Activated T-cell treated with anti-CD3 and anti-CD28 coated beads for 1 hour (primary cell): ENCODE measurements at places on chromosomes 7 and 10.

GRCh38 chr10:116237970-116238369 is 35.0 kb downstream of the GFRA1 start:
- no peak for DNase-seq

- no peak for DNase-seq
These were observed 456.4 kb upstream of the PFKP start for GRCh38 chr10:2610946-2611345.

GRCh38 chr10:100502926-100503494 is 16.7 kb downstream of the SEC31B start:
- DNase-seq: no peak

DNA sequence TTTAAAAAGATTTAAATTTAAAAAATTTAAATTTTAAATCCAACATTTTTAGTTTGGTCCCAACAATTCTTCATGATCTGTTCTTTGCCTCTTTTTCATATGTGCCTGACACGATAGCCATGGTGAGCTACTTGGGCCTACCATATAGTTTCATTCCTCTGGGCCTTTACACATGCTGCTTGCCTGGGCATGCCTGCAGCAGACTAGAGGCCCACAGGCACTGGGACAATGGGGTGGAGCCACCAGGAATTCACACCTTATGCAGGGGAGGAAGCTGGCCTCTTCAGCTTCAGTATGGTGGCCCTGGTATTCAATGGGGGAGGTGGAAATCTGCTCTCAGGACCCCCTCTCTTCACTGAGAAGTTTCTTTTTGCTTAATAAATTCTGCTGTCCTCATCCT is 37.8 kb upstream of the ZNF365 start:
- DNase-seq: no peak

- no peak for DNase-seq
These were observed 86.4 kb downstream of the NKX6-2 start for GRCh38 chr10:132699411-132700155.

GRCh38 chr7:106658316-106659165 is 2.4 kb downstream of the CCDC71L start:
- DNase-seq: no peak

- no peak for DNase-seq
These were observed 100.3 kb downstream of the TRRAP start for GRCh38 chr7:98978672-98979071.

DNA sequence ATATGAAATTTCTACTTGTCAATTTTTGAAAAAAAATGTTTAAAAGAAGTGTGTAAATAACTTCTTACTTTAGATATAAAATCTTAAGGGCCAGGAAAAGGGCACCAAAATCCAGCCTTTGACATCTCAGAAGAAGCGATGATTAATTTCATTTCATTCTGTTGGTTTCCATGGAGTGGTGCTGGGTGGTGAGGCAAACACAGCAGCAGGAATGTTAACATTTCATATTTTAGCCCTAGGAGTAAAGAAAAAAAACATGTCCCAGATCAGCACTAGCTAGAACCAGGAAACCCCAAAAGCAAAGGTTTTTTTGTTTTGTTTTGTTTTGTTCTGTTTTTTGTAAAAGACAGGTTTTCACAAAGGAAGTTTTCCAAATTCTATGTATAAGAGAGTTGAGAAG is 298.8 kb upstream of the C7orf33 start:
- no peak for DNase-seq

GRCh38 chr7:93011351-93012294 is 106.2 kb downstream of the SAMD9 start:
- DNase-seq: no peak

GRCh38 chr10:106401161-106401560 is 763.3 kb downstream of the SORCS1 start:
- DNase-seq: no peak

DNA sequence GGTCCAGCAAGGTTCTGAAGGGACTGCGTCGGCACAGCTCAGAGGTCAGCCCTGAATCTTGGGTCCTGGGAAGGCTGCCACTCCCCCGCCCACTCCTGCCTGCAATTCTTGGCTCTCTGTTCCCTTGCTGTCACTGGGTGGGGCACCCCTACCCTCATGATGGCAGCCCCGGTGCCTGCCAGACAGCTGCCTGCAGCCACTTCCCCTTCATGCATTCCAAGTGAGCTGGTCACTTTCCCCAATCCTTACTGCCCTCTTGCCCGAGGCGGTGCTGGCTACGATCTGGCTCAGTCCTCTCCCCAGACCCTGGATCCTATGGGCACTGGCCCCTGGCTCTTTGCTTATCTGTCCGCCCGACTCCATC is 14.2 kb downstream of the MYL10 start:
- DNase-seq: no peak

- no peak for DNase-seq
These were observed 2.0 kb downstream of the BCL7B start for GRCh38 chr7:73555411-73555982.

DNA sequence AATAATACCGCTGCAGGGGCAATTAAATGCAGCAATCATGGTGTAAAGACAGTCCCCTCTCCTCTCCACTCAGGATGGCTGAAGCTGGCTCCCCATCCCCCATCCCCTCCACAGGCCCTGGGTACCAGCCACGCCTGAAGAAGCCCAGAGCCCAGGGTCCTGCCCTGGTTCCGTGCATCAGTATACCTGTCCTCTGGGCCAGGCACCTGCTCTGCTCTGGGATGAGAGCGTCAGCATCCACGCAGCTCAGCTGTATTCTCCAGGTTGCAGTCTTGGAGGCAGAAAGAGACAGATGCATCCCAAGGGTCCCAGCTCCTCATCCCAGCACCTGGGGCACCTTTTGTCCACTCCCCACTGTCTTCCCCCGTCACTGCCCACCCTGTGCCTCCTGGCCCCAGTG is 233.8 kb downstream of the TCERG1L start:
- DNase-seq: no peak

DNA sequence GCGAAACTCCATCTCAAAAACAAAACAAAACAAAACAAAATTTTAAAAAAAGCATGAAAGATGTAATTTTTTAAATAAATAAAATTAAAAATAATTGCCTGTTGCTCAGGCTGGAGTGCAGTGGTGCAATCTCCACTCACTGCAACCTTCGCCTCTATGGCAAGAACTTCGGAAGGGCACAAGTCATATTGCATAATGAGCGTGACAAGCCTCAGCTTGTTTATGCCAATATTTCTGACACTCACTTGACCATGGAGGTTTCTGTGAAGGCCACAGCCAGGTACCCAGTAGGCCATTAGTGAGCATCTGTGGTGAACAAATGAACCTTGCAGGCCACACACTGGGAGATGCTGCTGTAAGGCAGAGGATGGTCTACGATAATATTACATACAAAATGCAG is 106.1 kb upstream of the KMT2C start:
- no peak for DNase-seq

- DNase-seq: no peak
These were observed 31.4 kb downstream of the OAT start for GRCh38 chr10:124387078-124387874.

DNA sequence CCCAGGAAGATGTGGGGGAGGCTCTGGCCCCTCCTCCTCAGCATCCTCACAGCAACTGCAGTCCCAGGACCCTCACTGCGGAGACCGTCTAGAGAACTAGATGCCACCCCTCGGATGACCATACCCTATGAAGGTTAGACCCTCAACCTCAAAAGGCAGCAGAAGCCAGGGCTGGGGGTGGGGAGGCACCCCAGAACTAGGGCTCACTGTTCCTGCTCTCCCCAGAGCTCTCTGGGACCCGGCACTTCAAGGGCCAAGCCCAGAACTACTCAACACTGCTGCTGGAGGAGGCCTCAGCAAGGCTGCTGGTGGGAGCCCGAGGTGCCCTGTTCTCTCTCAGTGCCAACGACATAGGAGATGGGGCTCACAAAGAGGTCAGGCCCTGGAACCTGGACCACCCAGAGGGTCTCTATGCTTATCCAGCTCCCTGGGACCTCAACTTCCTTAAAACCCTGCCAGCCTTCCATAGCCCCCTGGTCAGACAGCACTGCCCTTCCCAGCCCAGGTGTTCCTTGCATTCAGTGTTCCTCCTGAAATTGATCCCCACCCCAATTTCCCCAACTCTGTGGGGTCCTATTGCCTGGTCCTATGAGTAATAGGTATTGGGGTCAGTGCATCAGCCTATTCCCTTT is 3.7 kb downstream of the SEMA4G start:
- no peak for DNase-seq

- peak; percentile 56 for DNase-seq
These were observed 96.6 kb downstream of the FAM53B start for GRCh38 chr10:124647421-124648130.

GRCh38 chr7:1169409-1170368 is 9.7 kb upstream of the ZFAND2A start:
- peak; percentile 93 for DNase-seq

- no peak for DNase-seq
These were observed 237.4 kb downstream of the ELMO1 start for GRCh38 chr7:37211097-37211880.

DNA sequence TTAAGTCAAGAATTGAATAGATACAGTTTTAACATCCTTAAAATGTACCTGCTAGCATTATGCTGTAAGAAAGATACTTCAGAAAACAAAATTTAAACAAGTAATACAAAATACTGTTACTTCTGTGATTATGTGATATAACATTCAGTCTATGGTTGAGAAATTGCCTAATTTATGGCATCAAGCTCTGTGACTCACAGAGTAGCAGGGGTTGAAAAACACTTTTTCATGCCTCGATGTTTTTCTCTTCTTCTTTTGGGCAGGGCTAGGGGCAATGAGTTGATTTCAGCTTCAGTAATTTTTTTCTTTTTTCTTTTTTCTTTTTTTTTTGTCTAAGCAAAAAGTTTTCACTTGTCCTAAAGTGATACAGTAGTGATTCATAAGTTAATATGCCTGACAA is 209.2 kb downstream of the MBL2 start:
- DNase-seq: no peak

DNA sequence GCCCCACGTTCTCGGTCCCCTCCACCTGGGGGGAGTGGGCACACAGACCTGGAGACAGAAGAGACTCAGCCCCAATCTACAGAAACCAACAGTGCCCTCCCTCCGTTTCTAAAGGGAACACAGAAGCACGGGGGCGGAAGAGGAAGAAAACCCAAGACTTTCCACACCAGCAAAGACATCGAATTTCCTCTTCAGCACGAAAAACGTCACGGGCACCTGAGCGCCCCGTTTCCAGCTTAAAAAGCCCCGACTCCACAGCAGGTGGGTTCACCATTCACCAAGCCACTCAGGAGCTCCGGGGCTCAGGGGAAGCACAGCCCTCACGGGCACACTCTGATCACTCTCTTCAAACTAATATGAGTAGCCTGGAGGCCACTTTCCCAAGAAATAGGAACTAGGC is 19.6 kb downstream of the NUDT1 start:
- DNase-seq: peak; percentile 32

DNA sequence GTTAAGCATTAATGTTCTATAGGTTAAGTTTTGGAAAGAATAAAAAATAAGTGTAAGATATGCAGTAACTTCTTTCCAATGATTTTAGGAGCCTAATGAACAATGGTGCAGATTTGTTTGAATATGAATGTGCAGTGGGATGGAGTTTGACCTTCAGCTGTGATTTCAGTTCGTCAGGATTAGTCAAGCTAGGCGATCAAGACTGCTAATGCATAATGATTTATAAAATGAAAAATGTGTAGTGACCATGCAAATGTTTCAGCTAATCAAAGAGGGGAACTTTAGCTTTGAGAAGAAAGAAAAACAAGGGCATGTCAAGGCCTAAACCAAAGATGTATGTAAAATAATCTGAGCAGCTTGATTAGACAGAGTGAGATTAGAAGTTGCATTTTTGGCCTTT is 208.5 kb downstream of the FOXP2 start:
- no peak for DNase-seq

- no peak for DNase-seq
These were observed 53.8 kb upstream of the BAMBI start for GRCh38 chr10:28623483-28623882.

DNA sequence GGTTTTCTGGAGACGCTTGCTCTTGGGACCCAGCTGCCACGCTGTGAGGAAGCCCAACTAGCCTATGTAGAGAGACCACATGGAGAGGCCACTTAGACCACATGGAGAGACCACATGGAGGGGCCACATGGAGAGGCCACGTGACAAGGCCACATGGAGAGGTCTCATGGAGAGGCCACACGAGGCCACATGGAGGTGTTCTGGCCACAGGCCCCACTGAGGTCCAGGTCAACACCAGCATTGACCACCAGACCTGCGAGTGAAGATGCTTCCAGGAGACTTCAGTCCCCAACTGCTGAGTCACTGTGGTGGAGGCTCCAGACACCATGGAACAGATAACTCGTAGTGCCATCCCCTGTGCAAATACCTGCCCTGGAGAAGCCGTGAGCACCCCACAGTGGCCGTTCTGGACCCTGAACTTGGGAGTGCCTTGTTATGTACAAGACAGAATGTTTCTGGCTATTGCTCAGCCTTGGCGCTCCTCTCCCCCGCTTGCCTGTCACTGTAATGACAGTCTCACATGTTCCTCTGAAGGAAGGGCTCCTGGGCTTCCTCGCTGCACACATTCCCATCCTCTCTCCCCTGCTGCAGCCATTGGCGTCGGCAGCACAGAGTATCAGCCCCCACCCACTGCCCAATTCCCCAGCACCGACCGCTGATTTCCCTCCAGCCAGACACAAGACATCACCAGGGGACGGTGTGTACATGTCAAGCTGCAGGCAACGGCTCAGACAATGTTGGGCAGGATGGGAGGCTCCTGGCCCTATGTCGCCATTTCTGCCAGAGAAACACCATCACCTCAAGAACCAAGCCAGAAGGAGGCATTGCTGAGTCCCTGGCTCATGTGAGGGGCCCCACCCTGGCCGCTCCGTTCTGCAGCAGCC is 49.0 kb upstream of the TNRC18 start:
- DNase-seq: no peak

GRCh38 chr10:112137154-112137987 is 46.2 kb downstream of the GPAM start:
- peak; percentile 35 for DNase-seq

DNA sequence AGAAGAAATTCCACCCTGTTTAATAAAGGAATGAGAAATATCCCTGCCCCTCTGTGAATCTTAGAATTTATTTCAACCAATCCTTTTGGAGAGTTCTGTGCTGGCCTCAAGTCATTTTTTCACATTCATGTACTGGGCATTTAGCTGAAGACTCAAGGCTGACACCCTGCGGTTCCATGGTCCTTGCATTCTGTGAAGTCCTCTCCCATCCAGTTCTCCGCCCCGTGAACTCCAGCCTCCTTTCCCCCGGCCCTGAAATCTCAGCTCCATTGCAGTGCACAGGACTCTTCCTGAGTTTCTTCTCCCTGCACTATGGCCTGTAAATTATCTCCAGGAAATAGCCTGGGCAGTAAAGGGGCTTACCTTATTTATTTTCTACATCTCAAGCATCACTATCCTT is 183.0 kb upstream of the KCND2 start:
- DNase-seq: no peak

GRCh38 chr10:127142136-127142535 is 54.3 kb downstream of the INSYN2A start:
- DNase-seq: no peak
